ENCODE measurements at places on chromosomes 16 and 17. TPM values are rescaled to one million over a fixed set of nuclear protein-coding genes. Genes with fewer than 3 reads are reported as not detected.

- H3K4me1 ChIP-seq, result 0 out of 2 replicates have a peak, but pooled peaks cover 2% of the 10 kb centered on the region
- H3K4me3 ChIP-seq, result no peak overlapping the region
- no peaks in the 10 kb centered on the region for H3K36me3 ChIP-seq
- DNase-seq, result no peak
- H3K27ac ChIP-seq, result no peak overlapping the region
These were observed 52.5 kb downstream of the CNGB1 start for GRCh38 chr16:57918444-57918843.

DNA sequence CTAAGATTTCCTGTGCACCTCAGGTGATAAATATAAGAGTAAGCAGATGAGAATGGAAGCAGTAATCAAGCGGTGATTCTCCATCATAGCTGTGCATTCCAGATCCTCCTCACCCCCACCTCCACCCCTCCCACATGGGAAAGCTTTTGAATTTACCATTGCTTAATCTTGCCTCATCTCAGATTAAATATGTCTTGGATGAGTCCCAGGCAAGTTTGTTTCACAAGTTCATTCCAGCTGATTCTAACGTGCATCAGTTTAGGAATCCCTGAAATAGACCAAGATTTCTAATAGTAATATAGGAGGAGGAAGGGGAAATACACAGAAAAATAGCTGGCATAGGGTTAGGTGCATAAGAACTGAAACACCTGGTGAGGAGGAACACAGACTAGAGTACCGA is 396.2 kb upstream of the KIF2B start:
- no peaks in the 10 kb centered on the region for H3K4me1 ChIP-seq
- H3K36me3 ChIP-seq, result peaks cover 23% of the 10 kb centered on the region
- DNase-seq, result no peak
- H3K27ac ChIP-seq, result no peak overlapping the region
- no peak overlapping the region for H3K4me3 ChIP-seq

DNA sequence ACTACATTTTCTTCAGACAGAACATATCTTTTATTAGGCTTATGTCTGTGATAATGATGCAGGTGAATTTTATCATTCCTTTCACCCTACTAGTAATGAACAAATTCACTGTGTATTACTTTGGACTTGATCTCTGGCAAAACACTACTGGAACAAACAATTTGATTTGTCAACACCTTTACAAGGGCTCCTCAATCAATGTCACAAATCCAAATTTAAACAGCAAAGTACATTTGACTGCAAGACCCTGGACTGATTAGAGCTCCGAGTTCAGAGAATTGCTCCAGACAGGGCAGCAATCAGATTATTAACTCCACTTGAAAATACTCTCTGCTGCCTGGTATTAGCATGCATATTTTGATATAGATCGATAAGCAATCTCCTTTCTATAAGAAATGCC is 547.6 kb upstream of the SALL1 start:
- no peaks in the 10 kb centered on the region for H3K27me3 ChIP-seq
- H3K36me3 ChIP-seq, result no peaks in the 10 kb centered on the region

- H3K4me1 ChIP-seq, result peaks cover 5% of the 10 kb centered on the region
- no peak overlapping the region for H3K27ac ChIP-seq
- no peaks in the 10 kb centered on the region for H3K36me3 ChIP-seq
- DNase-seq, result no peak
- H3K4me3 ChIP-seq, result no peak overlapping the region
These were observed 75.8 kb upstream of the CBX4 start for GRCh38 chr17:79914813-79915740.

DNA sequence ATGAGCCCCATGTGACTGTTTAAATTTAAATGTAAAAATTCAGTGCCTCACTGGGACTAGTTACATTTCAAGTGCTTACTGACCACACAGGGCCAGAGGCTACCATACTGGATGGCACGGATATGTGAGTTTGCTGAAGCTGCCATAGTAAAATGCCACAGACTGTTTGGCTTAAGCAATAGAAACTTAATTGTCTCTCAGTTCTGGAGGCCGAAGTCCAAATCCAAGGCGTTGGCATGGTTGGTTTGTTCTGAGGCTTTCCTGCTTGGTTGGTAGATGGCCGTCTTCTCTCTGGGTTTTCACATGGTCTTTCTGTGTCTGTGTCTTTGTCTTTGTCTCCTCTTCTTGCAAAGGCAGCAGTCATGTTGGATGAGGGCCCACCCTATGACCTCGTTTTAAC is 878.9 kb upstream of the RBFOX1 start:
- H3K27me3 ChIP-seq, result no peaks in the 10 kb centered on the region
- no peak overlapping the region for H3K4me3 ChIP-seq
- no peaks in the 10 kb centered on the region for H3K36me3 ChIP-seq
- no peak for DNase-seq
- no peak overlapping the region for H3K27ac ChIP-seq

- peak overlapping the region; percentile 65 for H3K4me3 ChIP-seq
- H3K4me1 ChIP-seq, result peaks cover 31% of the 10 kb centered on the region
These were observed 2.3 kb downstream of the BAHCC1 start for GRCh38 chr17:81397314-81398175.

- H3K27me3 ChIP-seq, result no peaks in the 10 kb centered on the region
- H3K4me3 ChIP-seq, result no peak overlapping the region
- H3K36me3 ChIP-seq, result no peaks in the 10 kb centered on the region
- no peak for DNase-seq
- no peak overlapping the region for H3K27ac ChIP-seq
These were observed 77.2 kb downstream of the RTN4RL1 start for GRCh38 chr17:1947743-1948516.

GRCh38 chr17:75270966-75271232 is at the start of gene MIF4GD:
MIF4GD (minus strand) TSS chr17:75271231; CDS start chr17:75270195, 1,036 bp downstream.
- peaks cover 13% of the 10 kb centered on the region for H3K36me3 ChIP-seq
- DNase-seq, result no peak
- H3K27me3 ChIP-seq, result no peaks in the 10 kb centered on the region
- H3K4me1 ChIP-seq, result peaks cover 9% of the 10 kb centered on the region
- H3K4me3 ChIP-seq, result peak within 1 kb of the TSS; percentile 91
- peak within 1 kb of the TSS; percentile 21 for H3K27ac ChIP-seq

DNA sequence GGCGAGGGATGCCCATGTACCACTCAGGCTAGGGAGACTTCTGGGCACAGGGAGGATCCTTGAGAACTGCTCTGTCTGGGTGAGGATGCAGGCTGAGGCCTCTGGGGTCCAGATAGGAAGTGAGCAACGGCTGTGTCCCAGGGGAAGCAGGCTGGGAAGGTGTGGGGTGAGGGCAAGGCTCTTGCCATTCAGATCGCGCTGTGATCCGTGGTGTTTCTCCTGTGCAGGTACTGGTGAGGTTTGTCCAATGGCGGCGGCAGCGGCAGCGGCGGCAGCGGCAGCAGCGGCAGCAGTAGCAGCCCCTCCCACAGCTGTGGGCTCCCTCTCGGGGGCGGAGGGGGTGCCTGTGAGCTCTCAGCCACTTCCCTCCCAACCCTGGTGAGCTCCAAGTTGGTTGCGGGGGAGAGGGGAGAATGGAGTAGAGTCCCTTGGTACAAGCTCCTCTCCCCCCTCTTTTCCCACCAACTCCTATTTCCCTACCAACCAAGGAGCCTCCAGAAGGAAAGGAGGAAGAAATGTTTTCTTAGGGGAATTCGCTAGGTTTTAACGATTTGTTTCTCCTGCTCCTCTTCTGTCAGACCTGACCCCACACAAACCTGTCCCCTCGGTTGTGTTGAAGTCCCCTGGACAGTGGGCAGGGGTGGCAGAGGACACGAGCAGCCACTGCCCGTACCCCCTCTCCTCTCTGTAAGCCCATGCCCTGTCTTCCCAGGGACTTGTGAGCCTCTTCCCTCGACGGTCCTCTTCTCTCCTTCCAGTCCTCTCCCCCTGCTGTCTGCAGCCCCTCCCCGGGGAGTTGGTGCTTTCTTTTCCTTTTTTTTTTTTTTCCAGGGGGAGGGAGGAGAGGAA is 1.9 kb upstream of the PRRT2 start:
- peaks cover 43% of the 10 kb centered on the region for H3K4me1 ChIP-seq
- H3K36me3 ChIP-seq, result peaks cover 6% of the 10 kb centered on the region
- H3K27ac ChIP-seq, result no peak overlapping the region
- no peaks in the 10 kb centered on the region for H3K27me3 ChIP-seq

GRCh38 chr17:49029801-49030200 is 32.6 kb downstream of the IGF2BP1 start:
- H3K36me3 ChIP-seq, result peaks cover 36% of the 10 kb centered on the region
- no peak for DNase-seq
- no peaks in the 10 kb centered on the region for H3K27me3 ChIP-seq
- no peak overlapping the region for H3K4me3 ChIP-seq
- no peak overlapping the region for H3K27ac ChIP-seq
- peaks cover 7% of the 10 kb centered on the region for H3K4me1 ChIP-seq

DNA sequence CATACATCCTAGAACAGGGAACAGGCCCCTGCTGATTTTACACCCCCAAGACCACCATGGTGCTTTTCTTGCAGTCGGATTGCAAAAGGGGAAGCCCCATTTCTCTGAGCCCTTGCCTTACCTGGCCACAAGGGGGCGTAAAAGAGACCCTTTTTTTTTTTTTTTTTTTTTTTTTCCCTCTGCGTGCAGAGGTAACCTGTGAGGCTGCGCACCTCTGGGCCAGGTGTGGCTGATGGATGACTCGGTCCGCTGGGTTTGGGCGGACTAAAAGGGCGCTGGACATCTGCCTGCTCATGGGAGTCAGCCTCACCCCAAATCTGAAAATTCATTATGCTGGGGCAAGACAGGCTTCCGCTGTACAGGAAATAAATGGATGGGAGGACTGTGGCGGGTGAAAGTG is 281.0 kb downstream of the CBLN1 start:
- no peaks in the 10 kb centered on the region for H3K27me3 ChIP-seq
- peak; percentile 10 for DNase-seq
- H3K36me3 ChIP-seq, result no peaks in the 10 kb centered on the region
- H3K4me3 ChIP-seq, result no peak overlapping the region

DNA sequence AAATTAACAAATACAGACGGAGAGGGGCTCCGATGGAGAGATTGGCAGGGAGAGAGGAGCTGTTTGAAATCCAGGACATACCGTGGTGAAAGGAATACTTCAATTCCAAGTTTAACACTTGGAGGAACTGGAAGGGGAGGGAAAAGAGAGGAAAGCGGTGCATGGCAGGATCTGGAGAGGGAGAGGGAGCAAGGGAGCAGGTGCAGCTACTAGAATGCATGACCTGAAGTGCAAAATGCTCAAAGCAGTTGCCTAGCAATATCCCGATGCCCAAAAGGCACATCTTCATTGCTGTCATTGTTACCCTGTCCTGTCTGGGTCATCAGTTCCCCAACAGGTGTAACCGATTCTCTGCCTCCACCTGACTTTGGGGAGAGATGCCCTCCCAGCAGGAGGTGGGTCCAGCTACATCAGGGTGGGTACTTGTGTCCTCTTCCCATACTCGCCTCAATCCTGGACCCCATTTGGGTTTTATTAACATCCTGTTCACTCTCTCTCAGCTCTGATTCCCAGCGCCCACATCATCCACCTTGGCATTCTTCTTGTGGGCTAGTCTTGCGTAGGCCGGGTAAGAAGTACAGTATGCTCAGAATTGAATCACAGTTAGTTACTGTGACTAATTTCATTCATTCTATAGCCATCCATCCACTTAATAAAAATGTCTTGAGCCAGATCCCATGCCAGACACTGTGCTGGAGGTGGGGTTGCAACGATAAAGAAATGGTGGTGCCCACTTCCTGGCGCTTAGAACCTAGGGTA is 37.4 kb upstream of the EMP2 start:
- H3K4me3 ChIP-seq, result no peak overlapping the region
- H3K27me3 ChIP-seq, result 0 out of 2 replicates have a peak, but pooled peaks cover 3% of the 10 kb centered on the region
- no peak for DNase-seq
- H3K36me3 ChIP-seq, result no peaks in the 10 kb centered on the region
- H3K4me1 ChIP-seq, result peaks cover 31% of the 10 kb centered on the region

DNA sequence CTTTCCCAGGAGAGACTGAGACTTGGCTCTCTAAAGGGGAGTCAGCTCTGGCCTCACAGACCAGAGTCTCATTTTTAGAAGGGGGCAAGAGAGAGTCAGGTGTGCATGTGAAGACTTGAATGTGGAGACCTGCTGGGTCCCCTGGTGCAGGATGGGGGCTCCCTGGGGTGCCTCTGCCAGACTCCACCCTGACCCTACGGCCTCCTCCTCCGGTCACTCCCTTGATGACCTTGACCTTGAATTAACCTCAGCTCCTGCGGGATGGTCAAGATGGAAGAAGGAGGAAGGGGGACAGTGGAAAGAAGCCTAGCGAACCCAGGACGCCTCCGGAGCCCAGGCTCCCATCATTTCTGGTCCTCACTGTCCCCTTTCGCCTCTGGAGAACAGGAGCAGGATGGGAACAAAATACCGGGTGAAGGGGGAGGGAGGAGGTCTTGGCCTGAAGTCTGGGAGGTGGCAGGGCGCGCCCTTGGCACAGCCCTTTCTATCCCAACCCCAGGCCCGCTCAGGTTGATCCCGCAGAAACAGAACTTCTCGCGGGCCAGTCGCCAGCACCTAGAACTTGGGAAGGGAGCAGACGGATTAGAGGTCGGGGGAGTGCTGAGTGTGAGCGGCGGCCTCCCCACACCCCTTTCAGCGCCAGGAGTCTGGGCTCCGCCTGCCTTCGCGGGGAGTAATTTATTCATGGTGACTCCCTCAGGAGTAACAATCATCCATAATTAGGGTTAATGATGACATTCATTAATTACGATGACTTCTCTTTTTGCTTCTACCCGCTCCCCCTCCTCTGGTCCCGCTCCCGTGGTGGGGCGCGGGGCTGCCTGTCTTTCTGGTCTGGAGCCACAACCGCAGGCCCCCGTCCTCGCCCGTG is 1.6 kb downstream of the STAC2 start:
- peaks cover 16% of the 10 kb centered on the region for H3K4me1 ChIP-seq
- DNase-seq, result no peak
- H3K36me3 ChIP-seq, result no peaks in the 10 kb centered on the region
- H3K27ac ChIP-seq, result no peak overlapping the region
- peaks cover 28% of the 10 kb centered on the region for H3K27me3 ChIP-seq

DNA sequence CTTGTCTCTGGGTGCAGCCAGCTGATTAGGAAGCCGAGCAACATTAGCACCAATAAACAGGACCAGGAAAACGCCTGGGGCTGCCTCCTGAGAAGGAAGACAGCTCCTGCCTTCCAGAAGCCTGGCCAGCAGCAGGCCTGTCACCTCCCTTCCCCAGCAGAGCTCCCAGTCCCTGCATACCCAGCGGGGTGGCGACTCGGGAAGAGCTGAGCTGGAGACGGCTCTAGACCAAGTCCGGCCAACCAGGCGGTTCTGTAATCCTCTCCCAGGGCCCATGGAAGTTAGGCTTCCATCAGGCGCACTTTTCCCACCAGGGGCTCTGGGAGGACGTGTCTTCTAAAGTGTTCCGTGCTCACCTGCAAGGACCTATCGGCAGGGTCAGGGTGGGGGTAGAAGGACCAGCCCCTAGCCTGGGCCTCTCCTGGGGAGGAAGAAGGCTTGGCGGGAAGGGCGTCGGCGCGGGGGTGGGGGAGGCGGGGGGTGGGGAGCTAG is 12.0 kb upstream of the CLUH start:
- DNase-seq, result peak; percentile 79
- 0 out of 2 replicates have a peak, but pooled peaks cover 4% of the 10 kb centered on the region for H3K27me3 ChIP-seq
- peak overlapping the region; percentile 17 for H3K4me3 ChIP-seq
- H3K36me3 ChIP-seq, result no peaks in the 10 kb centered on the region

GRCh38 chr16:86878236-86879080 is 300.1 kb downstream of the FOXL1 start:
- no peaks in the 10 kb centered on the region for H3K36me3 ChIP-seq
- no peak overlapping the region for H3K4me3 ChIP-seq
- no peaks in the 10 kb centered on the region for H3K27me3 ChIP-seq

Gene TBX2
- total RNA-seq, result not detected

Gene MT1H
- total RNA-seq, result 11.9 TPM

Gene CES5A
- not detected for total RNA-seq

Gene HELZ
- 48.7 TPM for total RNA-seq

Gene CD300LB
- total RNA-seq, result not detected

Gene SHCBP1
- total RNA-seq, result 14.8 TPM

Gene SRCIN1
- total RNA-seq, result 3.8 TPM
